ENCODE measurements at places on chromosomes 5 and 9.

DNA sequence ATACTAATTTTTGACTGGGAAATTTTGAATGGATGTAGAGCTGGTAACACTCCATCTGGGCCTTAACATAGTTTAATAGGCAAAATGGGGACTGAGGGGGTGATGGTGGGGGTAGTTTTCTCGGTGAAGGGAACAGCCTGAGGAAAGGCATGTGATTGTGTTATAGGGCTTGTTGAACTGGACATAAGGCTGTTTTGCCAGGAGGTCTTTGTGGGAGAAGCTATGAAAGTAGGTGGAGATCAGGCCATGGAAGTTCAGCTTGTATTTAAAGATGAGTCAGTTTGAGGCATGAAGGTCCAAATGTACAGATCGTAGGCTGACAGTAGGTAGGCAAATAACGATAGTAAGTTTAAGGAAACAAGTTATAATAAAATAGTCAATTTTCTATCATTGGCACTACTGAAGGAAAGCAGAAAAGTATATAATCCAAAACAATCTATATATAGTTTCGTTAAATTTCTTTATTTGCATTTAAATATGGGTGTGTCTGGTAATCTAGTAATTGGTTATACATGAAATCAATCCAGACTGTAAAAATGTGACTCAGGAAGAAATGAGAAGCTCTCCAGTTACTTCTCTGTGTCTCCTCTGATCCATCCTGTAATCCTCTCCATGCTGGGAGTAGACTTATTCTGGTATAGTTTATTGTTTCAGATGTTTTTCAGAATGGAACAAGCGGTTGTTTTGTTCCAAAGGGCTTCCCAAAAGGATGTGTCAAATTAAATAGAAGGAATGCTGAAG lies 2.8 kb downstream of the CSNK1G3 start:
- no peak for DNase-seq

GRCh38 chr5:179119415-179120170 lies 59.4 kb downstream of the ZNF354C start:
- no peak for DNase-seq

DNA sequence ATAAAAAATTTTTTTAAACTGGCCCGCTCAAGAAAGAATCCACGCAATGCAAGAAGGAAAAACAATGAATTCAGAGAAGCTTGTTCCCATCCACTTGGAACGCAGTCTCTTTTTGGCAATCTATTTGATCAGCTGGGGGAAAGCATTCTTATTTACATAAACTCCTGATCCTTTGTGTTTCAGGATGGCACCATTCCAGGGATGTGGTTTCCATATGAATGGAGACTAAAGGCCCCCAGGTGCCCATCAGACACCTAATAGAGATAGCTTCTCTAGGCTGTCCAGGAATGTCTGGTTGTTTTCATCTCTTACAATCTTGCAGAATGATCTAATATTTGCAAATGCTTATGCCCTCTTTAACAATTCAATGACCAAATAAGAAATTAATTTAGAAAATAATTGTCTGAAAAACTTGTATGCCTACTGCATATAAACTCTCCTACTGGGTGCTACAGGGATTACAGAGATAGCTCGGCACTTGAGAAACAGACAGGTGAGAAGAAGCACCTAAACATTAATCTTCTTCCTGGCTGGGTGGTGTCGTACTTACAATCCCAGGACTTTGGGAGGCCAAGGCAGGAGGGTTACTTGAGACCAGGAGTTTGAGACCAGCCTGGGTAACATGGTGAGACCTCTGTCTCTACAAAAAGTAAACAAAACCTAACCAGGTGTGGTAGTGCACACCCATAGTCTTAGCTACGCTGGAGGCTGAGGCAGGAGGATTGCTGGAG lies 3.0 kb upstream of the RASGRF2 start:
- DNase-seq: no peak

- DNase-seq: no peak
Measured at GRCh38 chr9:33306037-33306436, 15.7 kb downstream of the NFX1 start.

DNA sequence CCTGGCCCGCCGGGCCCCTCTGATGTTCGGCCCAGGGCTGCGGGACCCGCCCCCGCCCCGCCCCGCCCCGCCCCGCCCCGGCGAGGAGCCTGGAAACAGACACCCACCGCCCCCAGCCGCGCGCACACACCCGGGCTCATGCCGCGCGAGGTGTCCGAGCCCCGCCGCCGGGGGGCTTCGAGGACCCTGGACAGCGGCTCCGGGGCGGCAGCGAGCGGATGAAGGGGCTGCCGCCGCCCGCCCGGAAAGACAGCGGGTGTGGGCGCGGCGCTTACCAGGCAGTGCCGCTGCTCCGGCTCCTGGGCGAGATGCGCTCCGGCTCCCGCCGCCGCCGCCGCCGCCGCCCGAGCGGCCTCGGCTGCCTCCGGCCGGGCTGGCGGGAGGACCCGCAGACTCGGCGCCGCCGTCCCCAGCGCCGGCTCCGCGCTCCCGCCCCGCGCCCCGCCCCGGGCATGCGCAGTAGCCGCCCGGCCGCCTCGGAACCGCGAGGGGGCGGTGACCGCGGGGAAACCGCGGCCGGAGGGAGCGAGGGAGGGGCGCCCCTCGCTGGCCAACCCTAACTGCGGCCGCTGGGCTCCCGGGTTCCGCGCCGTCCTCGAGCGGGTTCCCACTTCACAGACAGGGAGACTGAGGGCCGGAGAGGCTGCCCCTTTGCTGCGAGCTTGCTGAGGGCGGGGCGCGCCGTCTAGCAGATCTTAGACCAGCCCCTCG lies at the start of gene GPRIN1:
TSS of gene GPRIN1 (minus strand) at position 433 of the 711 bp plus-strand sequence. CDS start 10,322 bp downstream, outside the sequence.
- peak; percentile 78 for DNase-seq

DNA sequence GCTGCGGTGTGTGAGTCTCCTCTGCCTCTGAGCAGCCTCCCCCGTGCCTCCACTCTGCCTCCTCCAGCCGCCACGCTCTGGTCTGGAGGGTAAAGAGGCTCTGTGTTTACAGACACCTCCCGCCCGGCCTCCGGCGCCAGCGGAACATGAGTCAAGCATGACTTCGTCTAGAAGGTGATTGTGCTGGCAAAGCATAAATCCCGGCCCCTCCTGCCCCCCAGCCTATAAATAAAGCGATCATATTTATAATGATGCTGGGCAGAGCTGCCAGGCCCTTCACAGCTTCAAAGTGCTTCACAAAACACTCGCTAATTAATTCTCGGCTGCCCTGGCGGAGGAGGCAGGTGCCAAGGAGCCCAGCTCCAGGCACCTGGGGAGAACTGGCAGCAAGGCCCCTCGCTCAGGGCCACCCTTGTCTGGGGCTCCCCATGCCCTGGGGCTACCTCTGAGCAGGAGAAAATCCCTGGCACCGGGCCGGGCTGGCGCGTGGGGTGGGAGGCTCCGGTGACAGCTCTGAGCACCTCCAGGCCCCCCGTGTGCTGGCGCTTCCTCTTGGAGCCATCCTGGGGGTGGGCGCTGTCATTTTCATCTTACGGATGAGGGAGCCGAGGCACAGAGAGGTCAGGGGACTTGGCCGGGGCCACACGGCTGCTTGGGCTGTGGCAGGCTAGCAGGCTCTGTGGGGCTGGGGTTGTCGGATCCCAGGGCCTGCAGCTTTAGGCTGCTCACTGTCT lies 87.8 kb downstream of the RXRA start:
- DNase-seq: peak; percentile 73

GRCh38 chr9:130431536-130432303 lies 13.0 kb upstream of the ASS1 start:
- DNase-seq: no peak

GRCh38 chr9:117050007-117050406 lies 362.9 kb downstream of the TRIM32 start:
- DNase-seq: no peak

Measured in femur (tissue), 1 donor.